ENCODE measurements at places on chromosomes 3 and 15.

- peak; percentile 49 for DNase-seq
Measured at GRCh38 chr3:122680475-122681283, at the start of gene PARP14. Gene PARP14 (plus strand): TSS chr3:122680839. CDS start chr3:122680884, 45 bp downstream.

DNA sequence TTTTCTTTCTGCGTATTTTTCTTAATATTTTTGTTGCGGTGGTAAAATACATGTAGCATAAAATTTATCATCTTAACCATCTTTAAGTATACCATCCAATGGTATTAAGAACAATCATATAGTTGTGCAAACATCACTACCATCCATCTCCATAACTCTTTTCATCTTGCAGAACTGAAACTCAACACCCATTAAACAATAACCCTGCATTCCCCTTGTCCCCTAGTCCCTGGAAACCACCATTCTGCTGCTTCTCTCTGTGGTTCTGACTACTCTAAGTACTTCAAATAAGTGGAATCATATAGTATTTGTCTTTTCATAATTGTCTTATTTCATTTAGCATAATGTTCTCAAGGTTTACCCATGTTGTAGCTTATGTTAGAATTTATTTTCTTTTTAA, 67.3 kb upstream of the EOMES start:
- no peak for DNase-seq

DNA sequence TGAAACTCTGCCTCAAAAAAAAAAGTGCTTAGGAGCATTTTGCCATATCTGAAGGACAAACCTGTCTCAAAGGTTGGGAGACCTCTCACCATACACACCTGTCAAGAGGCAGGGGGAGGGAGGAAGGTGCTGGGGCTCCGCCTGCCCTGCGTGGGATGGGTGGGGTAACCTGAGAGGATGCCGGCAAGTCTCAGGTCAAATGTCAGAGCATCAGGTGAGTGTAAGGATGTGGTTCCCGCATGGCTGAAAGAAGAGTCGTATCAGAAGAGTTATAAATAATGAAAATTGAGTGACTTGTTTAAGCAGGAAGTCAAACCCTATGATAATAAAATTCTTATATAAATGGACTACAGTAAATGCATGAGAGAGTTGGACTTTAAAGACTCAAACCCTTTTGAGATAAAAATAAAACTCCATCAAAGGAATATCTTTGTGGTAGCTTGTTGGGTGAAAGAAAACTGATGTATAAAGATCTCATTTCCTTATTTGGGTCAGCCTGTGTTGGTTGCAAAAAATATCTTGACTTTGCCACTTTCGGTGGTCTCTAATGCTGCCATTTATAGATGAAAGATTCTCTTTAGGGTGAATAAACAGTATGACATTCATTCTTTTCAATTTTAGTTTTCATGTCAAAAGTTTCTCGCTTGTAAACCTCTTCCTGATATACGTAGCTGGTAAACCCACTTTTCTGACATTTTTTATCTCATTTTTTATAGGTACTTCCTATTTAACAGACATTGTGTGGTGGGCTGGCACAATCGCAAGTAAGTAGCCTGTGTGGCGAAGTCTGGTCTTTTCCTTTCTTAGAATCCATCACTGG, 23.8 kb downstream of the NIPA1 start:
- DNase-seq = no peak

- no peak for DNase-seq
Measured at GRCh38 chr3:52513281-52513680, 18.1 kb downstream of the STAB1 start.

- no peak for DNase-seq
Measured at GRCh38 chr3:177904621-177905020, 631.6 kb upstream of the KCNMB2 start.

GRCh38 chr15:98774756-98775497, 126.6 kb downstream of the IGF1R start:
- DNase-seq = no peak

GRCh38 chr3:184711493-184712247, at the start of gene MAGEF1:
Gene MAGEF1 (minus strand): TSS chr3:184712064. CDS start chr3:184711821, 243 bp downstream.
- DNase-seq = peak; percentile 53

- DNase-seq = no peak
Measured at GRCh38 chr3:119015942-119016341, 18.7 kb downstream of the IGSF11 start.

GRCh38 chr3:44762170-44762677, 630 bp downstream of the KIF15 start:
- DNase-seq = no peak

GRCh38 chr3:67598814-67599556, 55.4 kb downstream of the SUCLG2 start:
- no peak for DNase-seq

DNA sequence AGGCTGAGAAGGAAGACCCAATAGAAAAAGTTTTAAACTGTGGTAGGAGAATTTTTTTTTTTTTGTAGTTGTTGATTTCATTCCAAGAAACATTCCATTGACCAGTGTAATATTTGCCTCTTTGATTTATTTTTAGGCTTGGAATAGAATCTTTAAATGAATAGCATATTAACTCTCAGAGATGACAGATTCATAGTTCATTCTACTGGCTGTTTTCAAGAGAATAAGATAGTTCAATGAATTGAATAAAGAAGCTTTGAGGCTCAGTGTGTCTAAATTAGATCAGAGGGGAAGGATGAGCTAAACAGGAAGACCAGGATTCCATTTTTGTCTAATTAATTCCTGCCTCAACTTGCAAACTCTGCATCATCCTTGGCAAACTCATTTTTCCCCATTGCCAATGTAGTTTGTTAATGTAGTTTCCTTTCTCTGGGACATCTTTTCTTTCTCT, 98.4 kb downstream of the NAALADL2 start:
- DNase-seq = no peak

DNA sequence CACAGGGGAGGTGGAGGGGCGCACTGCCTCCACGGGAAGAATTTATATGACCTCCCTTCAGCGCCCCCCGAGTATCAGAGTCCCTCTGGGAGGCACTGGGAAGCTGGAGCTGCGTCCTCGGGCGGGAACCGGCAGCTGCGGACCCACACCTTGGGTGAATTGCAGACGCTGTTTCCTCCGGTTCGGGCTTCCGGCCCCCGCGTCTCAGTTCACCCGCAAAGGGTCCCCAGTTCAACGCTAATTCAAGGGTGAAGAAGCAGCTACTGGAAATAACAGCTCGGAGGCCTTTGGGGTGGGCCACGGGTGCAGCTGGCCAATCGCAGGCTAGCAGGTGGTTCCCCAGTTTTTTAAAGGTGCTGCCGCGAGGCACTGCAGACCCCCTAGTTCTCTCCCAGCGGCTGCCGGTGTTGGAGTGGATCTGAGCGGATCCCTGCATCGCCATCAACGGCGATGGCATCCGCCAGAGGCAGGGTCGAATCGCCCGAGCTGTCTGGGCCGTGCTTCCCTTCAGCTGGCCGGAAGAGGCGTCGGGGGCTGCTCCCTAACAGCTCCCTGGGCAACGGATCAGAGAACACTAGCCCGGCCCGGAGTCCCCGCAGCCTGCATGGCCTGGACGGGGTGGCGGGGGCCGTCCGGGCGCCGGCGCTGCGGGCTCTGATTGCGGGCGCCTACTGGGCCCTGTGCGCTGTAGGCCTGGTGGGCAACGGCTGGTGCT, 19.4 kb upstream of the ADAMTS7 start:
- no peak for DNase-seq

GRCh38 chr3:192174283-192174682, 553.1 kb downstream of the FGF12 start:
- no peak for DNase-seq

- no peak for DNase-seq
Measured at GRCh38 chr3:168671091-168671490, 575.4 kb upstream of the GOLIM4 start.

GRCh38 chr15:33934396-33934795, 33.9 kb upstream of the CHRM5 start:
- DNase-seq = no peak

DNA sequence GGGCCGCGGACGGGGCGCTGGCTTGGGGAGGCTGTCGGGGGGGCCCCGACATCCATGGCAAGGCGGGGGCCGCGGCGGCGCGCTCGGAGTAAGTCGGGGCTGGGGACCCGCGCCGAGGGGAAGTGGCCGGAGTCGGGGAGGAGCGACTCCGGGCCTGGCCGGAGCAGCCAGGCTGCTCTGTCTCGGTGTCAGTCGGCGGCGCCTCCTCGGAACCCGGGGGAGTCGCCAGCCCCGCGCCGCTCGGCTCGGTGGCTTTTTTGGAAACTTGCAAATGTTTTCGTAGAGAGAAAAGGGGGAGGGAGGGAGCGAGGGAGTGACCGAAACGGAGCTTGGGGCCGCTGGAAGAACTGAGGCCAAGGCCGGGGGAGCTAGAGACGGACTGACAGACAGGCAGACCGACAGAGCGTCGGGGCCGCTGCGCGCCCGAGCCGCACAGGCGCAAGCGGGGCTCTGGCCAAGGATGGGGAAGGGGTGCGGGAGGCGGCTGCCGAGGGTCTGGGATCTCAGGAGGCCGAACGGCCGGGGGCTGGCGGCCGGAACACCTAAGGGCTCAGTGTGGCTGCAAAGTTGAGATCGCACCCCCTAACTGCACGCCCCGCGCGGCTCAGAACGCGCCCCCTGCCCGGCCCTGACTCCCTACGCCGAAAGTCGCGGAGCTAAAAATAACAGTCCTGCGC, 5.0 kb downstream of the PTH1R start:
- DNase-seq = no peak

DNA sequence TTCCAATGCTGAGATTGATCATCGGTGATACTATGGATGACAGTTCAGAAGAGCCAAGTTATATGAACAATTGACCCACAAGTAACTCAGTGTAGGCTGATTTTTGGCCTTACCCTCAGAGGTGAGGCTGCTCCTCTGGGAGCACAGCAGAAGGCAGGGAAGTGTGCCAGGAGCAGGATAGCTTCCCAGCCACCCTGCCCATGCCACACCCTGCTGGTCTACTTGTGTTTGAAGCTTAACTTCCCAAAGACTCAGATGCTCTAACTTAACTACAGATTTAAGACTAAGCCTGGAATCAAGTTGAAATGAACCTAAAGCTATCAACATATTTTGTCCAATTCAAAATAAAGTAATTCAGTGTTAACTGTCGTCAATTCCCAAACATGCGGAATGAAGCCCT, 77.5 kb downstream of the BOC start:
- DNase-seq = no peak

- DNase-seq = no peak
Measured at GRCh38 chr3:79255702-79256101, 512.1 kb downstream of the ROBO1 start.

DNA sequence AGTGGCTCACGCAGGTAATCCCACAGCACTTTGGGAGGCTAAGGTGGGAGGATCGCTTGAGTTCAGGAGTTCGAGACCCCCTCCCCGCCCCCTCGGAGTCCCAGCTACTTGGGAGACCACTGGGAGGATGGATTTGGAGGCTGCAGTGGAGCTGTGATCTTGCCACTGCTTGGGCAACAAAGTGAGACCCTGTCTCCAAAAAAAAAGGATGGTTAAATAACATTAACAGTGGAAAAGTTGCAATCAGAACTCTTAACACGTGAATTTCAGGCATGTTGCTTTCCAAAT, 1.4 kb upstream of the TMEM87A start:
- DNase-seq = no peak

DNA sequence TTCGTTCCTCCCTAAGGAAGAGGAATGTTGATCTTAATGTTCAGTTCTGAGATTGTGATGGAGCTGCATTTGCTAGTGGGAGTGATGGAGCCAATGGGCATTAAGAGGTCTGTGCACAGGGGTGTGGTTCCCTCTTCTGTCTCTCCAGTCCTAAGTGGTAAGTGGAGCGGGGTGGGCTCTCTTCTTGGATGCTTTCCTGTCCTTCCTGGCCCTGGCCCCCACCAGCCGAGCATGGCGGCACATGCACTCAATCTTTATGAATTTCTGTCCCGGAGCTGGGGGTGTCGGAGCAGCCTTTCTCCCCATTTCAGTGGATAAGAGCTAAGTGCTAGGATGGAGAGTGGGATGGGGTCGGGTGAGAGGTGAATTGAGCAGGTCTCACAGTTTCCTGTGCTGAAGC, 37.6 kb upstream of the ADCY5 start:
- no peak for DNase-seq

- no peak for DNase-seq
Measured at GRCh38 chr3:56314842-56315241, 153.4 kb downstream of the ERC2 start.

All from T-helper 22 cell (primary cell).